Cortex of kidney (tissue), 1 donor: ENCODE measurements at places on chromosomes 11 and 22.

GRCh38 chr11:83306200-83307080, 20.3 kb upstream of the CCDC90B start:
- no peak for DNase-seq

DNA sequence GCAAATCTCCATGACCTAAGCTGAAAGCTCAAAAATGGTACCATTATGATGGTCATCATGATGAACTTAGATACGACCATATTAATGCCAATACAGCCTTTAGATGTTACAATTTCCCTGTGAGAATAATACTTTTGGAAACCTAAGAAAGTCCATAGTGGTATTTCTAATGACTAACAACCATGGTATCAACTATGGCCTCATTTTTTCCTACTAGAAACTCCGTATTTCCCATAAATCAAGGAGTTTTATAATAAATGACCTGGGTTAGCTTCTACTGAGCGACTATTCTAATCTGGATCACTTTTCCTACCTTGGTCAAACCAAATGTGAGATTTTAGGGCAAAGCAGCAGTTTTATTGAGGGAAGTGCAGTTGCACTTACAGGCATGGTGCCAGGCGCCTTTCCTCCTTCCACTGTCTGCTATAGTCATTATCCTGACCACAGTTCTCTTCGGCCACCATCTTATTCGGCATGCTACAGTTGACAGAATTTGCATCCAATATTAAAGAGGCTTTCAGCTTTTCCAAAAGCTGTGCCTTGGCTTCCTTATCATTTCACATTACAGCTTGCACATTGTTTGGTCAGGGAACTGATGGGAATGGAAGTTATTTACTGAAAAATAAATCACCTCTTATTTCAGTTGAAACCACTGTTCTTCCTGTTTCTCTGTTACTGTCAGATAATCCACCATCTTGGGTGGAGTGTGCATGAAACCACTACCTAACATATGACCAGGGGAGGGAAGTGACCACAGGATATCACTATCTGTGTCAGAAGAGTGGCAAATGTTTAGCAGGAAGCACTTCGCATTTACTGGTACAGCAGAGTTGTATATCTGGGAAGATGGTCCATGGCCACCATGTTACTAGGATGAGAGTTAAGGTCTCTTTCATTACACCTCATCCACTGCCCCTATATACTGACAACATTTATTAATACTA, 74.5 kb upstream of the PICALM start:
- no peak for DNase-seq

GRCh38 chr11:35539781-35540281, 14.4 kb upstream of the PAMR1 start:
- DNase-seq = no peak

GRCh38 chr11:121510438-121510837, 57.7 kb upstream of the SORL1-AS1 start:
- no peak for DNase-seq

GRCh38 chr11:74000307-74001133, 8.4 kb downstream of the UCP3 start:
- DNase-seq = no peak

- DNase-seq = no peak
Observed at GRCh38 chr11:71223671-71224660, 28.4 kb downstream of the SHANK2 start.

GRCh38 chr11:45737056-45737455, 67.9 kb upstream of the SLC35C1 start:
- DNase-seq = no peak

GRCh38 chr22:49418341-49418894, 409.3 kb downstream of the BRD1 start:
- no peak for DNase-seq

DNA sequence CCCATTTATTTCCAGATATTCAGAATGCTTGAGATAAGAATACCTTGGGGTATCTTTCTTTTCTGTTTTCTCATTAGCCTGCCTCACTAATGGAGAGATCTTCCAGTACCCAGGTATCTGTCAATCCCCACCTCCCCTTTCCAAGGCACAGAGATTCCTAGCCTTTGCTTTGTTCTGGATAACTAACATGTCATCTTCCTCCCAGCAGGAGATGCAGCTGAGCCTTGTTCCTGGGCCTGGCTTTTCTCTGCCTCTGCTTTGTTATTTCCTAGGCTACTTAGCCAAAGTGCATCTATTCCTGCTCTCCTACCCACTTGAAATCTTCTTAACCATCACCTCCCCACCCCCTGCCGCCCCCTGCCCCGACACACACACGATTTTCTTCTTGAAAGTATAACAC, 297.1 kb downstream of the NELL1 start:
- DNase-seq = no peak

DNA sequence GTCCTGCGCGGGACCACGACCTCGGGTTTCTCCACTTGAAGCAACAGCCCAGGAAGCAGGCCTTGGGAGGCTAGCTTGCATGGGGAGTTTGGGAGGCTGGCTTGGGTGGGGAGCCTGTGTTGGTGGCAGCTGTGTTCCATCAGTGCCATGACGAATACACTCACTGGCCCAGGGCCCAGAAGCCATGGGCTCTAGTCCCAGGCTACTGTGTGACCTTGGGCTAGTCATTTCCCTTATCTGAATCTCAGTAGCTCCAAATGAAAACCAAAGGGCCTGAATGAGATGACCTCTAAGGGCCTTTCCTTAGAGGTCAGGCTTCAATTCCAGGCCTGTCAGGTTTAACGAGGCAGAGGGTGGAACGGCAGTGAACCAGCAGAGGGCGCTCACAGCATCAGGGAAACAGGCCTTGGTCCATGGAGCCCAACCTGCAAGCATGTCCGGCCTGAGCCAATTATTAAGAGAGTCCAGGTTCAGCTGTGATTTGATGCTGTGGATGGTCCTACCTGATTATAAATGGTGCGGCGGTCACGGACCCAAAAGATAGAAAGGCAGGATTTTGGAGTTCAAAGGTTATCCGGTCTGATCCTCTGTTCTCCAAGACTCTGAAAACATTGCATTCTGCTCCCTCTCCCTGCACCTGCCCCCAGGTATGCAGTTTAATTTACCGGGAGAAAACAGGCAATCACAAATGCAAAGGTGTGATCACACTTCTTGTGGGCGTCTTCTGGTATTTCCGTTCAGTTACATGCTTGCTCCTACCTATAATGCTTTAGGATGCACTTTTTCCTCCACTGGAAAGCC, 15.9 kb downstream of the PTPN5 start:
- no peak for DNase-seq
